Upper lobe of right lung (tissue), 1 donor: ENCODE measurements at places on chromosomes 1 and 21.

DNA sequence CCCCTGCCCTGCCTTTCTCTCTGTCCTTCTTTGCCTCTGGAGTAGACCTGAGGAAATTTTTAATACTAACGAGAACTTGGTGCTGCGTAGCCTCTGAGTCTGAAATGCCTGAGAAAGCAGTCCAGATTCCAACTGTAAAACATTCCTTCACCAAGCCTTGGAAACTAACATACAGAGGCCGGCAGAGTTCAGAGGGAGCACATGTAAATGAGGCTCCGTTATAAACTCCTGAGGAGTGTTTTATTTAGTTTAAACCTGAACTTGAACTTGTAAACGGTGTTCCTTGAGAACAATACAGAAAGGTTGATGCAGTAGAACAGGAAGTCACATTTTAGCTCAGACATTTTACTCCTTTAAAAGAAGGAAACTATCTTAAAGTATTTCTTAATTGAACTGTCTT is 280.7 kb downstream of the TM2D1 start:
- DNase-seq = no peak

DNA sequence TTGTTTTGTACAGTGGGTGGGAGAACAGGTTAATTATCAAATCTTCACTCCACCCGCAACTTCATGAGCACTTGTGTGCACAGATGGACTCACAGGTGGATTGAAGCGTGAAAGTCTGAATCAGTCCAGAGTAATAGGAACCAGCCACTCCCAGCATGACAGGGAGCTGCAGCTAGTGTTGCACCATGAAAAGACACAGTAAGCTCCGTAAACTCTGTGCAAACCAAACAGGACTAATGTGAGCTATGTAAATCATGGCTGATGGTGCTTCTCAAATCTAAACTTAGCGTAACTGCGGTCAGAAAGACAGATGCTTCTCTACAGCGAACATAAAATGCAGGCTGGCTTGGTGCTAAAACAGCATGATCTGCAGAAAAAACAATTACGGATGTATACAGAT is 114.4 kb downstream of the CENPF start:
- no peak for DNase-seq

DNA sequence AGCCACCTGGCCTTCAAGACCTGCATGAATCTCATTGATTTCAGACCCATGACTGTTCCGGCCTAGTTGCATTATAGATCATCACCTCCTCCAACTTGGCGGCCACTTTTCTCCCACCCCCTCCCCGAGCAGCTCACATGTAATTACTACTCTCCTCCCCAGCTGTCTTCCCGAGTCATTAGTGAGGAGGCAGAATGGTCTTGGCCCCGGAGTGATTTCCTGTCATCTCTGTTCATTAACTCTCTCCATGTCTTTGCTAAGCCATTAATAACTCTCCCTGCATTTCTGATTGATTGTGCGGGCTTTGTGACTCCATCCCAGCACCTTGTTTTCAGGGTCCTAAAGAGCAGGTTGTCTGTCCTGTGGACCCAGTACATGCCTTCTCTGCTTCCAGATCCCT is 75.6 kb upstream of the CNTN2 start:
- DNase-seq = no peak

- no peak for DNase-seq
These were observed 28.8 kb upstream of the PPP2R5A start for GRCh38 chr1:212256369-212256768.

DNA sequence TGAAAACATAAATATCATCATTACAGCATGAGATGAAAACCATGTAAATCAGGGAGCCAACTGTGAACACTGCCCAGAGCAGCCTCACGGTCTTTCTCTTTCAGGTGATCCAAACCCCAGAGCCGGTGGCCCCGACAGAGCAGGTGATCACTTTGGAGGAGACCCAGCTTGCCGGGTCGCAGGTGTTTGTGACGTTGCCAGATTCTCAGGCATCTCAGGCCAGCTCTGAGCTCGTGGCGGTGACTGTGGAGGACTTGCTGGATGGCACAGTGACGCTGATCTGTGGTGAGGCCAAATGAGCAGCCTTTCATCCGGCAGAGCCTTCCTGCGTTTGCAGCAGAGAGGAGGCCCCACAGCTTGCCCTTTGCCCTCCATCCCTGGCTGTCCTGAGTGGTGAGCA is 37.2 kb upstream of the EPHA8 start:
- no peak for DNase-seq
